ENCODE measurements at places on chromosomes 3 and 15. TPM values are rescaled to one million over a fixed set of nuclear protein-coding genes. Genes with fewer than 3 reads are reported as not detected.
A peak's percentile ranks its signal among the peaks of the same experiment; 100 is the strongest.

DNA sequence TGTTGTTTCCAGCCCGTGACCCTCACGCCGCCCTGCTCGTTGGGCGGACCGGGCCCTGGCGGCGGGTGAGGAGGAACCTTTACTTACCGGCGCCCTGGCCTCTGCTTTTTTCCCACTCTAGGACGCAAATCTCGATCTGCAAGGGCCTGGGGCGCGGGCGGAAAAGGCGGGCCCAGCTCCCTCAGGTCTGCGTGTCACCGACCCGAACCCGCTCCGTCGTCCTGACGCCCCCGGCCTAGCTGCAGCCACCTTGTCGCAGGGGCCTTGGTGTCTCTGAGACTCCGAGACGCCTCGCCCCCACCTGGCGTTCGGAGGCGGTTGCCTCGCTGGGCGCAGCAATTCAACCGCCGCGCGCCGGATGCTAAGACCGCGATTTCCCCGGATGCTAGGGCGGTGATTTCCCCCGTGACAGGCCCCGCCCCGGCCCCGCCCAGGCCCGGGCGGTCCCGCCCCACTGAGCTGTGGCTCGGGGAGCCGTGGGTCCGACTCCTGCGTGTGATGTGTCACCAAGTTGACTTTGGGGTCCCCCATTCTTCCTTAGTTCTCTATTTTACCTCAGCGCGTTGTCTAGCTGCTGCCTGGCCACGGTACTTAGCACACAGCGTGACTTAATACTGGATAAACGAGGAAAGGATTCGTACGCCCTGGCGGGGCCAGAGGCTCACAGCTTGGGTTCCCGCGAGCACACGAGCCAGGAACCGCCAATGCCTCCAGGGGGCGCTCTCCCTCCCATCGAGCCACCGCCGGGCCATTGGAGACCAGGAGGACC, at the start of gene RPL39L:
RPL39L (minus strand) TSS at position 371 of the 769 bp plus-strand sequence. CDS start 18,196 bp downstream, outside the sequence.
- H3K4me3 ChIP-seq = peak within 1 kb of the TSS; percentile 68
- H3K4me1 ChIP-seq = no peaks in the 10 kb centered on the region
- DNase-seq = peak; percentile 72
- H3K27me3 ChIP-seq = no peaks in the 10 kb centered on the region

- no peaks in the 10 kb centered on the region for H3K4me1 ChIP-seq
- no peaks in the 10 kb centered on the region for H3K36me3 ChIP-seq
- no peak overlapping the region for H3K4me3 ChIP-seq
- no peaks in the 10 kb centered on the region for H3K27me3 ChIP-seq
- no peak for DNase-seq
Observed at GRCh38 chr3:25536521-25537391, 108.7 kb downstream of the RARB start.

The LYZL4 gene
- not detected for total RNA-seq

DNA sequence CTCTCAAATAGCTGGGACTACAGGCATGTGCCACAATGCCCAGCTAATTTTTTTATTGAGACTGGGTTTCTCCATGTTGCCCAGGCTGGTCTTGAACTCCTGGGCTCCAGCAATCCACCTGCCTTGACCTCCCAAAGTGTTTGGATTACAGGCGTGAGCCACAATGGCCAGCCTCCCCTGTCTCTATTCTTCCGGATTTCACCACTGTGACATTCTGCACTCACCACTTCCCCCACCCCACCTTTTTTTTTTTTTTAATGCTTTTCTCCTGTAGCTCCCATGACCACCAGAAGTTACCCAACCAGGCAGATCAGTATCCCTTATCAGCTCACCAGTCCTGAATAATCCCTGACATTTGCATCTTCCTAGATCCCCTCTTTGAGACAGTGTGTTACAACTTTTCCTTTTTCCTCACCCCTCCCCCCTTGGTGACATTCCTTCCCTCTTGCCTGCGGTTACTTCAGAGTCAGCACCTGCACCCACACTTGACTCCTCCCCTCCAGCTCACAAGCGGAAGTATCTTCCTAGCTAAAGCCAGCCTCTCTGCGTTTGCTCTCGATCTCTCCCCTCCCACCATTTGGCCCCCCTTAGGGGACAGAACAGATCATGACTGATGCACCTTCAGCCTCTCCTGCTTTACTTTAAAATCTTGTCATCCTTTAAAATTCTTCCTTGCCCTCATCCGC, 13.5 kb upstream of the ZNF592 start:
- H3K27me3 ChIP-seq = no peaks in the 10 kb centered on the region
- no peaks in the 10 kb centered on the region for H3K36me3 ChIP-seq
- H3K4me3 ChIP-seq = peak overlapping the region; percentile 55
- H3K4me1 ChIP-seq = no peaks in the 10 kb centered on the region
- peak; percentile 61 for DNase-seq

GRCh38 chr3:59406943-59407342, 357.1 kb upstream of the CFAP20DC start:
- H3K4me3 ChIP-seq = no peak overlapping the region
- H3K36me3 ChIP-seq = no peaks in the 10 kb centered on the region
- H3K27me3 ChIP-seq = no peaks in the 10 kb centered on the region
- H3K4me1 ChIP-seq = no peaks in the 10 kb centered on the region

DNA sequence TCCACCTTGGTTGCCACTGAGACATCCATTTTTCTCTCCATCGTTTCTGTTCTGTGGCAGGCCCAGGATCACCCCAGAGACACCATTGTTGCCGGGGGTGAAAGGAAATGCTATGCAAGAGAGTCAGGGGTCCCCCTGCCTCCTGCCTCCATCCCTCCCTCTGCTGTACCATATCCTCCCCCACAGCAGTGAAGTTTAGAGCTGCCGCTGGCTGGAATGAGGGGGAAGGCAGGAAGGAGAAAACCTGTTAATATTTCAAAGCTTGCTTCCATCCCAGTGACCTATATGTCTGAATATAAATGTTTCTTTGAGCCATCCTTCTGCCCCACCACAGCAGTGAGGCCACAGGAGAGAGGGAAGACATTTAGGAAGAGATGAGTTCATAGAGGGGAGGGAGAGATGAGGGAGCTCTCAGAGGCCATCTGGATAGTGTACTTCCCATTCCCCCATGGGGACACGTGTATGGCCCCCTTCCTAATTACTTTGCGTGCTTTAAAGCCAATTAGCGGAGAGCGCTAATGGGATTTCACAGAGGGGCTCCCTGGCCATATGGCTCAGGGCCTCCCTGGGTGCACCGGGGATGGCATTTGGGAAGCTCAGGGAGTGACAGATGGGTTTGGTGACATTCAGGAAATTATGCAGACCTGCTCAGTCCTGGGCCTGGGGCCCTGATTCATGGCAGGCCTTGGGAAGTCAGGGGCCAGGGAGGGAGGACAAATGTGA, 40.4 kb upstream of the CHRNB4 start:
- H3K27ac ChIP-seq = no peak overlapping the region
- no peaks in the 10 kb centered on the region for H3K4me1 ChIP-seq
- H3K27me3 ChIP-seq = no peaks in the 10 kb centered on the region
- H3K36me3 ChIP-seq = no peaks in the 10 kb centered on the region
- no peak overlapping the region for H3K4me3 ChIP-seq

- no peaks in the 10 kb centered on the region for H3K4me1 ChIP-seq
- DNase-seq = no peak
- no peaks in the 10 kb centered on the region for H3K27me3 ChIP-seq
- no peaks in the 10 kb centered on the region for H3K36me3 ChIP-seq
- no peak overlapping the region for H3K4me3 ChIP-seq
- H3K27ac ChIP-seq = no peak overlapping the region
Observed at GRCh38 chr3:64179249-64179648, 46.0 kb downstream of the PRICKLE2 start.

GRCh38 chr15:98845138-98845884, 162.3 kb downstream of the PGPEP1L start:
- no peak overlapping the region for H3K27ac ChIP-seq
- H3K4me3 ChIP-seq = no peak overlapping the region
- H3K4me1 ChIP-seq = peaks cover 5% of the 10 kb centered on the region
- no peaks in the 10 kb centered on the region for H3K36me3 ChIP-seq

DNA sequence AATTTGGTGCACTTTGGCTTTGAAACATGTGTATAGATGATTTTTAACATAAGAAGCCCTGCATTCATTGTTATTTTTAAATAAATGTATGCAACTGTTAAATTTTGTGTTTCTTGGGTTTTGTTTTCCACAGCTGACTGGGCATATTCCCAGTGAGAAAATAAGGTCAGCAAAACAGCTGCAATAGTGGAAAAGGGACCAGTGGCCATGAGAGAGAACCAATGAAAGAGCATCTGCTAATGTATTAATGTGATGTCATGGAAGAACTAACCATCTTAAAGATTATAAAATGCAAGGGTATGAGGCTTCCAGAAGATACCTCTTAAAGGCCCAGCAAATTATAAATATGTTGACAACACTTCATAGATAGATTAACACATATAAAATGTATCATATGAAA, 31.0 kb upstream of the KBTBD12 start:
- H3K36me3 ChIP-seq = no peaks in the 10 kb centered on the region
- no peak overlapping the region for H3K27ac ChIP-seq
- no peak overlapping the region for H3K4me3 ChIP-seq
- no peaks in the 10 kb centered on the region for H3K4me1 ChIP-seq
